T-helper 2 cell (primary cell): ENCODE measurements at places on chromosomes 12 and 14.

DNA sequence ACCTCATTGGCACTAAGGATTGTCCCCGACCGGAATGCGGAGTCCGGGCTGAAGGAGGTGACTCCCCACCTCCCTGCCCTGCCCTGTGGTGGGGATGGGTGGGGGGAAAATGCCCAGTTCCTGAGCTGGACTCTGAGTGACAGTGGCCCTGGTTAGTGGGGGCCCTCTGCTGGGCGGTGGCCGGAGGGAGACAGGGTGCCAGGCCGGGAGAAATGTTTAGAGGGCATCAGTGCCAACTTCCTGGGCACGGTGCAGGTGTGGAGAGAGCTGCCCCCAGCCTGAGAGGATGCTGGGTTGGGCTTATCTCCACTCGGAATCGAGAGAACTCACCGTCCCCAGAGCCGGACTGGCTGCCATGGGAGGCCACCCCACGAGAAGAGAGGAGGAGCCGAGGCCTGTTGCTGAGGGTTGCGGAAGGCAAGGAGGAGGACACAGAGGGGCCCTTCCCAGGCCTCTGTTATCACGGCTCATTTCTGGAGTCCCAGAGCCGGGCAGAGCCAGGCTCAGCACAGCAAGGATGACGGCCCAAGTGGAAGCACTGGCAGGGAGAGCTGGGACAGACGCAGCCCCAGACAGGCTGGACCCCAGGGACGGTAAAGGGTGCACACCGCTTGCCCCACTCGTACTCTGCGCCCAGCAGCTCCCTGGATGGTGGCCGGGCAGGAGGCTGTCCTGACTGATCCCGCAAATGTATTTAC lies 156.7 kb downstream of the KIF26A start:
- no peak for DNase-seq

DNA sequence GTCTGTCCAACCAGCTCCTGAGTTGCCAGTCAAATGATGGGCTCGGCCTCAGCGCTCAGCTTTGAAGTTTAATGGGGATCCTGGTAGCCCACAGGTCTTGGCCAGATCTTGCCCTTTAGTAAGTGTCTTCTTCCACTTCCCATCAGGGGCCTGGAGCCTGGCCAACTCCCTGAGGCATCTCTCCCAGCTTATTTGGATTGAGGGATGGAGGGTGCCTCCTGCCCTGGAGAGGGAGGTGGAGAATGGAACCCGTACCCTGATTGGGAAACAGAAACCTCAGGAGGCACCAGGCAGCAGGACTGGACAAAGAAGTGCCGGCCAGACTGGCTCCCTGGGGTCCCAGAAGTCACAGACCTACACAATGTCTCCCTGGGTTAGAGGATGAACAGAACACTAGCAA lies 40.5 kb upstream of the LTBP2 start:
- no peak for DNase-seq

DNA sequence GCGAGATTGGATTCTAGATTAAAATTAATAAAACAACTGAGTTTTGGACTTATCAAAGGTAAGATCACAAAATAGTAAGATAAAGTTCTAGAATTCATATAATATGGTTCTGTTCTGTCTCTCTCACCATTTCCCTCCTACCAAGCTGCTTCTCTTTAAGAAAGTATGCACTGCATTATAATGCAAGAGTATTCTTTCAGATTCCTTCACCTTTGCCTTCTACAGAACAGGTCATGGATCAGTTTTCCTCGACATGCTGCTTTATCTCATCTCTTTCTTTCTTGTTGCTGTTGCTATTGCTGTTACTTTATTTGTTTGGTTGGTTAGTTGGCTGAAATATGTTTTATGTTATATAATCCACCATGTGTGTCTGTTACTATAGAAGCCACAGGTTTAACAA lies 357.0 kb downstream of the NAV3 start:
- no peak for DNase-seq

- DNase-seq, result no peak
Observed at GRCh38 chr14:24054646-24055045, 2.8 kb downstream of the CARMIL3 start.

DNA sequence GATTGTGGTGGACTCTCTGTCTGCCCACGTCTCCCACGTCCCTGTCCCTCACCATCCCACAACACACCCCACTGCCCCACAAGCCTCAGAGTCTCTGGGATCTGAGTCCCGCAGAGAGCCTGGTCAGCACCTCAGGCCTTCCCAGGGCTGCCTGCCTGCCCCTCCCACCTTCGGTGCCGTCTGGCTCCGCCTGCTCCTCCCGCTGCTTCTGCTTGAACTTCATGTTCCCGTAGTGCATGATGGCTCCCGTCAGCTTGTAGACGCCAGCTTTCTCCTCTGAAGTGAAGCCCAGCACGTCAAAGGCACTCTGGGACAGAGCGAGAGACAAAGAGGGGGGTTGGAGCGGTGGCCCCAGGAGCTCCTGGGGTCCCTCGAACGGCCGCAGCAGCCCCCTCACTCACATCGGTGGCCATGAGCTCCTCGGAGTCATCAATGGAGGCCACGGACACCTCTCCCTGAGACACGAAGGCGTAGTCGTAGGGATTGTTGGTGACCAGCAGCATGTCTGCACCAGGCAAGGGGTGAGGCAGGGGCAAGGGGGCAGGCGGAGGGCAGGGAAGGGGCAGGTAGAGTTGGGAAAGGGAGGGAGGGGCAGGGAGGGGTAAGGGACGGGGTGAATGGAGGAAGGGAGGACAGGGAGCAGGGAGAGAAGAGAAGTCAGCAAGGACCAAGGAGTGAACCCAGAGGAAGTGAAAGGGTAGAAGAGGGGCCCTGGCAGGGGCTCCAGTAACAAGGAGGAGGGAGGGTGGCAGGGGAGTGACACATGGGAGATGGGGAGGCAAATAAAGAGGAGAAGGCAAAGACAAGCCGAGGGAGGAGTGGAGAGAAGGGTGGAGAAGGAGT lies 5.6 kb downstream of the MYH6 start:
- DNase-seq, result no peak
